ENCODE measurements at places on chromosomes 6 and 20.

GRCh38 chr6:160973311-160974250 is 18.0 kb upstream of the MAP3K4 start:
- DNase-seq: peak; percentile 42

- no peak for DNase-seq
Measured at GRCh38 chr6:158010591-158011477, 29.2 kb downstream of the SYNJ2 start.

GRCh38 chr6:154805288-154805911 is 72.2 kb downstream of the SCAF8 start:
- DNase-seq: no peak

DNA sequence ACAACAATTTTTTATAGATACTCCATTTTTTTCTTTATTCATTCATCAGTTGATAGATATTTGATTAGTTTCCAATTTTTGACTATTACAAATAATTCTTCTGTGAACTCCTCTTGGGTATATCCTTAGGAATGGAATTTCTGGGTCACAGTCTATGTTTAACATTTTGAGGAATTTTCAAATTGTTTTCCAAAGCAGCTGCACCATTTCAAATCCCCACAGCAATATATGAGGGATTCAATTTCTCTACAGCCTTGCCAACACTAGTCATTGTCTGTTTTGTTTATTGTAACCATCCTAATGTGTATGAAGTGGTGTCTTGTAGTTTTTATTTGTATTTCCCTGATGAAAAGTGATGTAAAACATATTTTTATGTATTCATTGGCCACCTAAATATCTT is 320.3 kb upstream of the DEFB112 start:
- no peak for DNase-seq

GRCh38 chr20:37697314-37697713 is 3.5 kb downstream of the CTNNBL1 start:
- DNase-seq: no peak

DNA sequence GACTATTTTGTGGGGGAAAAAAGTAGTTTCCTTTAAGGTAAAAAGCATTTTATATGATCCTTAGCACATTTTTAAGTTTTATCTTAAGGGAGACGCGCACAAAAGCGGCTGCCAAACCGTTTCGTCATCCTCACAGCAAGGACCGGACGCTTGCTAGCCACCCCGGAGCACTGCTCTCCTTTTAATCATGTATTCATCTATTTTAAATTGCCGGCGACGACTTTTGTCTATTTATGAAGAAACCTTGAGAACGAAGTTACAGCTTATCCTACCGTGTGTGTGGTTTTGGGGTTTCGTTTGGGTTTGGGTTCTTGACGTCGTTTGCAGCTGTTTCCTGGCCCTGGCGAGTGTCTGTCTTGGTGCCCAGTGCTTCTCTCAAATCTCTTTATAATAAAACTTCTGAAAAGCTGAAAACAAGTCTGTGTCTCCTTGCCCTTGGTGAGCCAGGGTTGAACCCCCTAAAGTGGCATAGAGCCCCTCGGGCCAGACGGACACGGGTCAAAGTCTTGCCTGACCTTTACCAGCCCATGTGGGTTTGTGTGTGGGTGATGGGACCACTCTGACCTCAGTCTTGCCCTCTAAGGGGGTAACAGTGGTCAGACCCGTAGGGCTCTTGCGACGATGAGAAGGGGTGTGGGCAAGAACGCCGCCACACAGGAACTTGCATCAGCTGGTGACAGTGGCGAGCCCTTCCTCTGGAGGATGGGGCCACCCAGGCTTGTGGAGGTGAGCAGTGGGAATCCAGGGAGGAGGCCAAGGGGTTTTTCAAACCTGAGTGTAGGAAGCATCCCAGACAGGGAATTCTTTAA is 117.6 kb downstream of the JPH2 start:
- no peak for DNase-seq

GRCh38 chr20:39823224-39823623 is 861.1 kb downstream of the DHX35 start:
- DNase-seq: no peak

- DNase-seq: peak; percentile 27
Measured at GRCh38 chr6:150940941-150941340, 75.4 kb downstream of the MTHFD1L start.

- no peak for DNase-seq
Measured at GRCh38 chr20:8589956-8590355, 457.9 kb downstream of the PLCB1 start.

DNA sequence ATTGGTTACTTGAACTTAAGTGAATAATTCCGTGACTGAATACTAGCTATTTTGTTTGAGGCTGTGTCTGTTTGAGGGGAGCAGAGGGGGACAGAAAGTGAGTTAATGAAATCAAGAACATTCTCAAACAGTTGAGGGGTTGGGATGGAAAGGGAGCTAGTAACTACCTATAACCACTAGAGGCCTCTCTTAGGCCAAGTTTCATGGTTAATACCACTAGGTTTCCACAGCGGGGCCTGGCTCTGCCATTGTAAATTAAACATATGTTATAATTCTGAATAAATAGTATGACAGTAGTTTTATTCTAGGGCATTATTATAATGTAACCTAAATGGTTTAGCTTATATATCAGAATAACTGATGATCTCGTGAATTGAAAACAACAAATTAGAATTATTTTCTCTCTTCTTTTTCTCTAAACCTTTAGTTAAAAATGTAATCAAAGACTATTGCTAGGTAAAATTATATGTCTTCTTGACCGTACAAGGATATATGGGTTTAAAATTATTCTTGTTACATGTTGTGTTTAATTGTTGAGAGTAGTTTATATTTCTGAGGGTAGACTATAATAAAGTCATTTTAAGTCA is 108.1 kb downstream of the BCKDHB start:
- no peak for DNase-seq

DNA sequence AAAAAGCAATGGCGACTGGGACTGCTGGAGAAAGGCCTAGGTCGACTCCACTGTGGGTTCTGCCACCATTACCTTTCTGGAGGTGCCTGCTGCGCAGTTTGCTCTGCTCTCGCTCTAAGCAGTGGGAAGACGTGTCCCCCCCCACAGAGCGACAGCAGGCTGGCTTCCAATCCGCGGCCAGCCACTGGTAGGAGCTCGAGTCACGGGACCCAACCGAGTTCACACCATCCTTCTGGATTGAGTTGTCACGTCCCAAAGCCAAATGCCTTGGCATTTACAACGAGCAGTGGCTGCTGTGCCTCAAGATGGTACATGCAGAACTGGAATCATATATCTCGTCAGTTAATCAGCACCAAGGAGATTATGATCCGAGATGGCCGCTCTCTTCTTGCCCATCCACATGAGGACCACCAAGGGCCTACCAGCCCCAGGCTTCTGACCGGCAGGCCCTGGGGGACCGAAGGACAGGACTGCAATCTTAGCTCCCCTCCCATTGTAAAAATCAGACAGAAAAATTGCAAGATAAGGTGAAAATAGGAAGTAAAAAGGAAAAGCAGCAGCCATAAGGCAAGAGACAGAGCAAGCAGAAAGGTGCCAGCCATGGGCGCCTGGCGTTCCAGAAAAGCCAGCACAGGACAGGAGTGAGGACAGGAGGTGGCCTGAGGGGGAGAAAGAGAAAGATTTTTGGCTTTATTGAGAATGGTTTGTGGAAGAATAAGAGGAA is 74.4 kb downstream of the TRAM2 start:
- DNase-seq: no peak

- DNase-seq: peak; percentile 83
Measured at GRCh38 chr6:31441365-31442267, 38.2 kb downstream of the MICA start.

GRCh38 chr6:16494793-16495192 is 256.4 kb downstream of the GMPR start:
- DNase-seq: no peak

DNA sequence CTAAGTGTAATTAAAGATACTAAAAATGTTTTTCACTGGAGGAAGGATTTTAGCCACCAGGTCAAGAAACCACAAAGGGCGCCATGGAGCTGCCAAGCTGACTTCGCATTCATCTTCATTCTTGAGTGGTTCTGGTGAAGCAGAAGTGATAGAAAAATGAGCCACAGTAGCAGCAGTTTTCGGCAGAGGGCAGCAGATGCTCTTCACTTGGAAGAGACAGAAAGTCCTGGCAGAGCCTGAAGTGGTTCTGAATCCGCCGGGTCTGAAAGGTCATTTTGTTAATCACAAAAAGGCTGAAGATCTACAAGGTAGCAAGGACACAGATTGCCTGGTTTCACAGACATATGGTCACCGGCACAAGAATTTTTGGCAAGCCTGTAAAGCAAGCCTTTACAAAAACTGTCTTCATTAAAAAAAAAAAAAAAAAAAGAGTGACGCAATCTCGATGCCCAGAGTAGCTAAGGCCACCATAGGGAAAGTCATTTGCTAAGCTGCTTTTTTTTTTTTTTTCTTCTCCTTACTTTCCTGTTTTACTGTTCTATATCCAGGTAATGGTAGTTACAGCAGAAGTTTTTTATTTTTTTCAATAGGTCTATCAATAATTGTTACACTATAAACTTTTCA is 345.1 kb upstream of the AGPAT4 start:
- DNase-seq: no peak

DNA sequence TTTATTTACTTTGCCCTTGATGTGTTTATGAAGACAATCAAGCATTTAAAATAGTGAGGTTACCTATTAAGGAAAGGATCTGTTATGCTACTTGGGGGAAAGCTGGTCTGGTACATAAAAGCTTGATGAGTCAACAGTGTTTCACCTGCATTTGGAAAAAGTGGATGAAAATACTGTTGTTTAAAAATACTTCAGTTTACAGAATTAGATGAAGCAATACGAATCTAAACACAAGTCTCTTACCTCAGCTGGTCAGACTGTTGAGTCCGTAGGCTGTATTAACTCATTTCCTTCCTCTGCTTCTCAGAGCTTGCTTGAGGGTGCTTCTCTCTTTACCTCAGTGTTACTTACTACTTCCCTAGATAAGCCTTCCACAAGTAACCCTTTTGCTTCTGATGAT is 36.1 kb downstream of the NKX2-4 start:
- no peak for DNase-seq

GRCh38 chr6:1770968-1771723 is 161.4 kb downstream of the FOXC1 start:
- DNase-seq: no peak

- no peak for DNase-seq
Measured at GRCh38 chr6:43921039-43921438, 151.0 kb downstream of the VEGFA start.

- no peak for DNase-seq
Measured at GRCh38 chr20:47821481-47822100, 36.3 kb upstream of the SULF2 start.

- DNase-seq: no peak
Measured at GRCh38 chr20:44523746-44524145, 1.9 kb upstream of the SERINC3 start.

- no peak for DNase-seq
Measured at GRCh38 chr6:119337252-119337651, 12.3 kb downstream of the MAN1A1 start.

GRCh38 chr20:63553933-63554290 is at the start of gene FNDC11:
Gene FNDC11 (plus strand): TSS chr20:63554159. CDS start chr20:63555664, 1,505 bp downstream.
- DNase-seq: no peak

GRCh38 chr6:129695373-129696027 is 14.5 kb downstream of the ARHGAP18 start:
- no peak for DNase-seq

DNA sequence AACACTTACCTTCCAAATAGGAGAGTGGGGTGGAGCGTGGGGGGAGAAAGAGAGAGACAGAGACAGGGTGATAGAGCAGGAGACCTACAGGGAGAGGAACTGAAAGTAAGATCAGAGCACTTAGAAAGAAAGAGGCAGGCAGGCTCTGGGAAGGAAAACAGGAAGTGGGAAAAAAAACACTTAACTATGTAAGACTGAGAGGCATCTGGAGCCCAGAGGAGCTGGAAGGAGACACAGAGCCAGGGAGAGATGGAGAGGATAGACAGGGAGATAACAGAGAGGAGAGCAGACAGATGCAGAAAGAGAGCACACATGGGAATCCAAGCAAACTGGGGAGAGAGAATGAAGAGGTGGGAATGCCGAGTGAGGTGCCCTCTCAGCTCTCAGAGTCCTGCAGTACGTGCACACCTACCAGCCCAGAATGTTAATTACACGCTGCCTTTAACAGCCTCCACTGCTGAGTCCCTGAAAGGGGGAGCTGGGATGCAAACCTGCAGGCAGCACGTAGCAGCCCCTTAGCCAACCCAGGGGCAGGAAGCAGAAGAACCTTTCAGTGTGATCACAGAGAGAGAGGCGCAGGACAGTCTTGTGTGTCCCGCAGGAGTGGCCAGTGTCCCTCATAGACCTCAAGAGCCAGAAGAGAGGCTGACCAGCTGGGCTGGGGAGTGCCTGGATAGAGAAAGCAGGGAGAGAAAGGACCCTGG is 132.7 kb upstream of the LRFN2 start:
- DNase-seq: no peak

- DNase-seq: no peak
Measured at GRCh38 chr6:168011291-168011690, 13.8 kb downstream of the KIF25 start.

DNA sequence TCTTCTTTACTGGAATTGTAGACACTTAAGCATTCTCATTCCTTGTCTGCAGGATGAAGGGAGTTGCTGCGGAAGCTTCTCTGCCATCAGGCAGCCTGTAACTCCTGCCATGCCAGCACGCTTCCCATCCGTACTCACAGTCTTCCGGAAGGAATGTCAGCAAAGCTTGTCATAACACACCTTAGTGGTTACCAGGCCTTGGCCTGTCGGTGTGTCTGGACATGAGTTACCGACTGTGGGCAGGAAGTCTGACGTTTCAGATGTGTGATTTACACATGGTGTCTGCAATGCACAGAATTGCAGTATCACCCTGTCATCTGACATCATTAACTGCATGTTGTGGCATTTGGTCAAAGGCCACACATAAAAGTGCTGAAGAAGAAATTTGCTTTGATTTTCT is 102.2 kb downstream of the SLC24A3 start:
- DNase-seq: no peak

DNA sequence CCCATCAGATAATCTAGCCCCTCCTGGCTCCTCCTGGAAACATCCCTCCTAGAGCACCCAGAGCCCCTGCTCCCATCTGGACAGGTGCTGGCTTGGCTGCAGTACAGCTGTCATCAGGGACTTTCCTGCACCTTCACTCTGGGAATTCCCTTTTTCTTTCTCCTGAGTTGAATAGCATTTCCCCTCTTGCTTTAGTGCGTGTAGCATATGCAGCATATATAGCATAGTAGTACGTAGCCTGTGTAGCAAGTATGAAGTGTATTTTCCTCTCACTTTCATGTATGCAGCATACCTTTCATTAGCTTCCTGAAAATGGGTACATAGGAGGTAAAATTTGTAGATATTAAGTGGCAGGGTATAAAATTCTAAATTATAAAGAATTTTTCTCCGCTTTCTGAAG is 352.9 kb downstream of the ESR1 start:
- DNase-seq: no peak

Data from uterus (tissue), 4 donors.